ENCODE measurements at places on chromosomes 7 and 10. TPM values are rescaled to one million over a fixed set of nuclear protein-coding genes. Genes with fewer than 3 reads are reported as not detected.

WDR86 gene
- not detected for total RNA-seq

UTF1 gene
- total RNA-seq: not detected

NAT16 gene
- total RNA-seq: not detected

HMX3 gene
- total RNA-seq: not detected

MMD2 gene
- not detected for total RNA-seq

MAD1L1 gene
- 37.2 TPM for total RNA-seq

PDE6C gene
- total RNA-seq: not detected

CALHM2 gene
- 87.0 TPM for total RNA-seq

CPA4 gene
- 56.7 TPM for total RNA-seq

FGL2 gene
- total RNA-seq: 0.97 TPM

ATOH7 gene
- total RNA-seq: not detected

SHOC2 gene
- total RNA-seq: 27.8 TPM

SPDYE6 gene
- total RNA-seq: not detected

BAMBI gene
- total RNA-seq: 64.5 TPM

HGF gene
- total RNA-seq: 117 TPM

AMZ1 gene
- not detected for total RNA-seq

FAM20C gene
- total RNA-seq: 34.5 TPM

UFSP1 gene
- 6.0 TPM for total RNA-seq

FAM171A1 gene
- total RNA-seq: 31.2 TPM

GPR141 gene
- not detected for total RNA-seq

ERVW-1 gene
- not detected for total RNA-seq

DHX32 gene
- 34.0 TPM for total RNA-seq

RNF148 gene
- total RNA-seq: 0.32 TPM

PTF1A gene
- not detected for total RNA-seq

AKR1B15 gene
- total RNA-seq: not detected

SERPINE1 gene
- 2,658 TPM for total RNA-seq

MOGAT3 gene
- not detected for total RNA-seq

RBP3 gene
- total RNA-seq: not detected

POLR1F gene
- total RNA-seq: 11.4 TPM

RELN gene
- total RNA-seq: 0.18 TPM

GATA3 gene
- total RNA-seq: not detected

NCF1 gene
- not detected for total RNA-seq

CLDN3 gene
- total RNA-seq: not detected

TMEM176B gene
- total RNA-seq: not detected

INHBA gene
- 1.4 TPM for total RNA-seq

MMP21 gene
- total RNA-seq: not detected

RARRES2 gene
- total RNA-seq: not detected

FZD1 gene
- total RNA-seq: 9.4 TPM

CYP3A4 gene
- total RNA-seq: not detected

RNF133 gene
- not detected for total RNA-seq

TM9SF3 gene
- total RNA-seq: 82.9 TPM

CYP3A7 gene
- not detected for total RNA-seq

PDGFA gene
- 13.3 TPM for total RNA-seq

SH2B2 gene
- 7.3 TPM for total RNA-seq

C10orf62 gene
- not detected for total RNA-seq

GPR15LG gene
- not detected for total RNA-seq

PKD2L1 gene
- not detected for total RNA-seq

MCM10 gene
- total RNA-seq: 2.6 TPM

VAX1 gene
- not detected for total RNA-seq

ASZ1 gene
- total RNA-seq: not detected

PLXNA4 gene
- 9.2 TPM for total RNA-seq

ECHDC3 gene
- total RNA-seq: 22.0 TPM

MEIG1 gene
- total RNA-seq: not detected

ASB15 gene
- not detected for total RNA-seq

CUZD1 gene
- 0.18 TPM for total RNA-seq

FZD8 gene
- total RNA-seq: 10.2 TPM

SORBS1 gene
- total RNA-seq: 5.8 TPM

SFTPA1 gene
- not detected for total RNA-seq

KNDC1 gene
- total RNA-seq: 0.36 TPM
